ENCODE measurements at places on chromosomes 3 and 15. TPM values are rescaled to one million over a fixed set of nuclear protein-coding genes. Genes with fewer than 3 reads are reported as not detected.

The ITPKA gene
- total RNA-seq: 0.36 TPM

The A4GNT gene
- total RNA-seq: not detected

The SOX2 gene
- not detected for total RNA-seq

The SOX14 gene
- total RNA-seq: not detected

The GOLGA8O gene
- total RNA-seq: 2.3 TPM

The CCK gene
- total RNA-seq: not detected

The LIPC gene
- not detected for total RNA-seq

GRCh38 chr3:171358881-171359198, 101.4 kb downstream of the TNIK start:
- H3K4me1 ChIP-seq: peaks cover 45% of the 10 kb centered on the region
- no peak overlapping the region for H3K27ac ChIP-seq
- no peaks in the 10 kb centered on the region for H3K36me3 ChIP-seq
- H3K27me3 ChIP-seq: no peaks in the 10 kb centered on the region
- no peak for DNase-seq

- no peak overlapping the region for H3K27ac ChIP-seq
- no peak for DNase-seq
- H3K27me3 ChIP-seq: no peaks in the 10 kb centered on the region
- H3K4me1 ChIP-seq: no peaks in the 10 kb centered on the region
- no peak overlapping the region for H3K4me3 ChIP-seq
- no peaks in the 10 kb centered on the region for H3K36me3 ChIP-seq
These were observed 11.1 kb downstream of the ABHD17C start for GRCh38 chr15:80706161-80706560.

DNA sequence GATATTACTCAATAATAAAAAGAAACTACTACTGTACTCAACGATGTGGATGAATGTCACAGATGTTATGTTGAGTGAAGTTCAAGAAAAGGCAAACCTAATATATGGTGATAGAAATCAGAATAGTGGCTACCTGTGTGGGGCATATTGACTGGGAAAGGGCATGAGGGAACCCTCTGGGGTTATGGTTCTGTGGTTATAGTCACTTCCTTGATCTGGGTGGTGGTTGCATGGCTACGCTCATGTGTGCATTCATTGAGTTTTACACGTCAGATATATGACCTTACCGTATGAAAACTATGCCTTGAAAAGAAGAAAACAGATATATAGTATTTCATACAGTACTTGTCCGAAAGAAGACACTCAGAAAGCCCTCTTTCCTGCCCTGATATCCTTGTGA, 331.0 kb upstream of the LRRFIP2 start:
- no peak overlapping the region for H3K27ac ChIP-seq
- H3K27me3 ChIP-seq: peaks cover 5% of the 10 kb centered on the region
- DNase-seq: no peak
- no peaks in the 10 kb centered on the region for H3K36me3 ChIP-seq

DNA sequence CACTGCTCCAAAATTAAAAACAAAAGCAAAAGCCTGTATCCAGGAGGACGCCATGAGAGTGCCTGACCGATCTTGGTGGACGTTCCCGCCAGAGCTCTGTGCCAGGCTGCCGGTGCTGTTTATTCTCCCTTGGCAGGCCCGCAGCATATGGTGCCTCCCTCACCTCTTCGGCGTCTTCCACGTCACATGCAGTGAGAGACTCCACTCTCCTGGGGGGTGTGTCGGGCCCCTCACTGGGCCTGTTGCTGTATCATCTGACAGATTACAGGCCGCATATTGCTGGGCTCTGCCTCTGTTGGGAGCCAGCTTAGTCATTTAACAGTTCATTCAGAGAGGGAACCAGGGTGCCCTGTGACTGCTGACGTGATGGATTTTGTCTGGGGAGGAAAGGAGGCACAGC, 86.4 kb upstream of the ARRDC4 start:
- no peaks in the 10 kb centered on the region for H3K36me3 ChIP-seq
- no peak overlapping the region for H3K4me3 ChIP-seq
- H3K4me1 ChIP-seq: no peaks in the 10 kb centered on the region
- H3K27me3 ChIP-seq: no peaks in the 10 kb centered on the region

GRCh38 chr15:85044894-85045293, 63.2 kb downstream of the PDE8A start:
- H3K4me3 ChIP-seq: no peak overlapping the region
- DNase-seq: no peak
- H3K36me3 ChIP-seq: no peaks in the 10 kb centered on the region
- no peak overlapping the region for H3K27ac ChIP-seq
- H3K27me3 ChIP-seq: no peaks in the 10 kb centered on the region

DNA sequence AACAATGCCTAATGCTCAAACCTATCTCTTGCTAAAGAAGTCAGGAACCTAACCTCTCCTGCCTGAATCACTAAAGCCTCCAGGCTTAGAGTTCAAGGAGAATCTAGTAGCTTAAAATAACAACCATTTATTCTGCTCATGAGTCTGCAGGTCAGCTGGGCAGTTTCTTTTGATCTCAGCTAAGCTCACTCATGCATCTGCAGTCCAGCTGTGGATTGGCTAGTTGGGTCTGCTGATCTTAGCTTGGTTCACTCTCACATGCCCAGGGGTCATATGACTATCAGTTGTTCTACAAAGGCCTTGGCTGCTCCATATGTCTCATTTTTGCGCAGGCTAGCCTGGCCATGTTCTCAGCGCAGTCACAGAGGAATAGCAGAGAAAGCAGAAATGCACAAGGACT, 109.2 kb upstream of the STT3B start:
- no peak overlapping the region for H3K27ac ChIP-seq
- no peak overlapping the region for H3K4me3 ChIP-seq
- no peaks in the 10 kb centered on the region for H3K27me3 ChIP-seq
- no peaks in the 10 kb centered on the region for H3K36me3 ChIP-seq
- no peak for DNase-seq
- peaks cover 15% of the 10 kb centered on the region for H3K4me1 ChIP-seq

GRCh38 chr3:6099458-6100075, 761.3 kb upstream of the GRM7 start:
- no peak overlapping the region for H3K27ac ChIP-seq
- H3K4me3 ChIP-seq: no peak overlapping the region
- no peak for DNase-seq
- H3K27me3 ChIP-seq: no peaks in the 10 kb centered on the region
- H3K36me3 ChIP-seq: no peaks in the 10 kb centered on the region

- H3K4me1 ChIP-seq: no peaks in the 10 kb centered on the region
- DNase-seq: no peak
- no peaks in the 10 kb centered on the region for H3K36me3 ChIP-seq
- no peak overlapping the region for H3K4me3 ChIP-seq
These were observed 684.3 kb upstream of the DPPA4 start for GRCh38 chr3:110021659-110022058.

- no peak for DNase-seq
- H3K4me3 ChIP-seq: no peak overlapping the region
- peaks cover 17% of the 10 kb centered on the region for H3K4me1 ChIP-seq
These were observed 338.6 kb upstream of the TPRG1 start for GRCh38 chr3:188832961-188833721.

GRCh38 chr3:186275436-186275835, 86.6 kb downstream of the DGKG start:
- no peak for DNase-seq
- H3K27me3 ChIP-seq: no peaks in the 10 kb centered on the region
- no peak overlapping the region for H3K4me3 ChIP-seq
- H3K27ac ChIP-seq: no peak overlapping the region

- no peak overlapping the region for H3K4me3 ChIP-seq
- no peak for DNase-seq
- no peak overlapping the region for H3K27ac ChIP-seq
These were observed 154.1 kb upstream of the GOLIM4 start for GRCh38 chr3:168249550-168250414.

DNA sequence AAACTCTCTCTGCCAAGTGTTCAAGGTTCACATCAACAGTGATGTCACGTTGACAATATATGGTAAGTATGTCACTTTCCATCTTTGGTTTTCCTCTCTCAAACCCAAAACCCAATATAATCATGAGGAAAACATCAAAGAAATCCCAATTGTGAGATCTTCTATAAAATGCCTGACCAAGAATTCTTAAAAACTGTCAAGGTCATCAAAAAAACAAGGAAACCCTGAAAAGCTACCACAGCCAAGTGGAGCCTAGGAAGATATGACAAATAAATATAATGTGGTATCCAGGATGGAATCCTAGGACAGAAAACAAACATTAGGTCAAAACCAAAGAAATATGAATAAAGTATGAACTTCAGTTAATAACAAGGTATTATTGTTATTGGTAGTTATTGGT, 85.2 kb upstream of the CCDC39 start:
- DNase-seq: no peak
- no peak overlapping the region for H3K27ac ChIP-seq
- no peaks in the 10 kb centered on the region for H3K27me3 ChIP-seq
- H3K36me3 ChIP-seq: no peaks in the 10 kb centered on the region
- H3K4me1 ChIP-seq: no peaks in the 10 kb centered on the region

GRCh38 chr3:26505399-26505798, 117.2 kb upstream of the LRRC3B start:
- no peak overlapping the region for H3K4me3 ChIP-seq
- no peaks in the 10 kb centered on the region for H3K4me1 ChIP-seq
- no peaks in the 10 kb centered on the region for H3K27me3 ChIP-seq
- H3K36me3 ChIP-seq: no peaks in the 10 kb centered on the region

DNA sequence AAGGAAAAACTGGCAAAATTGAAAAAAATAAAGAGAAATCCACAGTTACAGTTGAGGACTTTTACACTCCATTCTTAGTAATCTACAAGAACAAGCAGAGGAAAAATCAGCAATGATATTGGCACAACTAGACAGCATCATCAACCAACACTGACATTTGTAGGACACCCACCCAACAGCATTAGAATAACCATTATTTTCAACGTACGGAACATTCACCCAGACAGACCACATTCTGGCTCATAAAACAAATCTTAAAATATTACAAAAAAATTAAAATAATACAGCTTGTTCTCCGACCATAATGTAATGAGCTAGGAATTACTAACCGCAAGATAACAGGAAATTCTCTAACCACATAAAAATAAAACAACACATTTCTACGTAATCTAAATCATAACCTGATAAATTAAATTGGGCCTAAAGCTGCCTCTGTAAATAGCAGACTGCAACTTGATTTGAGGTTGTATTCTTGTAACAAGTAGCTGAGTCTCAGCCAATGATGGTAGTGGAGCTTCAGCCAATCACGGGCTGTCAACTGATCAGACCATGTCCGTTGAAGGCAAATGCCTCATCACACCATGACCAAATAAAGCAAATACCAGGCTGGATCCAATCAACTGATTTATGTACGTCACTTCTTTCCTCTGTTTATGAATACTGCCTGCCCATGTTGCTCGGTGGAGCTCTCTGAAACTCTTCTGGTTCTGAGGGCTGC, 9.2 kb downstream of the PLSCR4 start:
- H3K4me3 ChIP-seq: no peak overlapping the region
- H3K4me1 ChIP-seq: no peaks in the 10 kb centered on the region
- H3K27me3 ChIP-seq: no peaks in the 10 kb centered on the region
- H3K36me3 ChIP-seq: no peaks in the 10 kb centered on the region

GRCh38 chr3:190064112-190064511, 56.6 kb downstream of the P3H2 start:
- H3K4me3 ChIP-seq: no peak overlapping the region
- no peak for DNase-seq
- H3K27me3 ChIP-seq: no peaks in the 10 kb centered on the region
- H3K4me1 ChIP-seq: no peaks in the 10 kb centered on the region

DNA sequence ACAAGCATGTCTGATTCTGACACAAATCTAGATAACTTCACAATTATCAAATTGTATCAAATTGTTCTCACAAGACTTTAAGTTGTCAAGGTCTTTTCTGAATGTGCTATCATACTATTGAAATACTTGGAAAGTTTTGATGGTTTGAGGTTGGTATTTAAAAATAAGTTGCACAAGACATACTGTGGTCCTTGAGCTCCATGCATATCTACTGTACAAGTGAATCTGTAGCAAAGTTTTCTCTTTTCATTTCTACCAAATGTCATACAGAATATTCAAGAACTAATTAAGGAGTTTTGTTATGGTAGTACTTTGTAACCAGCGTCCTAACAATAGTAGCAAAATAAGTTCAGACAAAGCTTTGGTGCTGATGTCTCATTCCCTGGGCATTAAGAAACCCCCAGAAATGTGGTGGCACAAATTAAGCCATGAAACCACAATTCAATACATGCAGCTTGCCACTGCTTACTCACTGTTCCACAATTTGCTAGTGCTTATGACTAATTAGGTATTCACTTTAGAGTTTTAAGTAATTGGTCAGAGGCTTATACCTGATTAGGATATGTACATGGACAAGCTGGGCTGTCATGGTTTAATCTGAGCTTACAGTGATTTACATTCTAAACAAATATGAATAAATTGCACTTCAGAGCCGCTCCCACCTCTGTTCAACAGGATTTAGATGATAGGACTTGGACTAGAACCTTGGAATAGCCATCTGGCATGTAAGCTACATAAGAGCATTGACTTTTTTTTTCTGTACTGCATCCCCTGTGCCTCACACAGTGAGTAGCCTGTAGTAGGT, 8.8 kb downstream of the TBC1D23 start:
- peaks cover 11% of the 10 kb centered on the region for H3K4me1 ChIP-seq
- H3K27me3 ChIP-seq: no peaks in the 10 kb centered on the region
- DNase-seq: no peak
- no peaks in the 10 kb centered on the region for H3K36me3 ChIP-seq
- no peak overlapping the region for H3K27ac ChIP-seq

DNA sequence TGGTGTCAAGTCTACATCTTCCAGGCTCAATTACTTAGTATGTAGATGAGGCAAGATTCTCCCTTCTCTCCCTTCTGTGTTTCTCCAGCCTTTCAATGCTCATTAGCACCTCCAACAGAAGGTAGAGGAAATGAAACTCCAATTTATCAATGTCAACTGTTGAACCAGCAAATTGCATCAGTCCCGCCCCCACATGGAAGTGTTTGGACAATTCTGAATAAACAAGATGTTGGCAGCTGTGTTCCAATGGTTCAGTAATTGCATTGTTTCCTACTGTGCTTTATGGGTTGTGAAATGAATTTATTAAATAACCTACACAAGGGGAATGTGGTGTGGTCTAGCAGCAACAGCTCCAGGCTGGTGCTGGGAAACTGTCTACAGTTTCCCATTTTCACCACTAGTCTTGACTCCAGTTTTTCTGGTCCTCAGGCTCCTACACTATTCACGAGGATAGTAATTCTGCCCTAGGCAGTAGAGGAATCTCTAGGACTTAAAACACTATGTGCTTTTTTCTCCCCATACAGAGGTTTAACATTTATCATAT, 91.9 kb downstream of the MB21D2 start:
- H3K27me3 ChIP-seq: no peaks in the 10 kb centered on the region
- no peaks in the 10 kb centered on the region for H3K36me3 ChIP-seq
- H3K27ac ChIP-seq: no peak overlapping the region
- DNase-seq: no peak
- H3K4me3 ChIP-seq: no peak overlapping the region
